ENCODE measurements at places on chromosomes 12 and 14.

DNA sequence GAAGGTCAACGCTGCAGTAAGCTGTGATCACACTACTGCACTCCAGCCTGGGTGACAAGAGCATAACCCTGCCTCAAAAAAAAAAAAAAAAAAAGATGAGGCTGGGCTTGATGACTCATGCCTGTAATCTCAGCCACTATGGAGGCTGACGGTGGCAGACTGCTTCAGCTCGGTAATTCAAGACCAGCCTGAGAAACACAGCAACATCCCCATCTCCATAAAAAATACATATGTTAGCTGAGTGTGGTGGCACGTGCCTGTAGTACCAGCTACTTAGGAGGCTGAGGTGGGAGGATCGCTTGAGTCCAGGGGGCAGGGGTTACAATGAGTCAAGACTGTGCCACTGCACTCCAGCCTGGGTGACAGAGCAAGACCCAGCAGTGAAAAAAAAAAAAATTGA lies 50.4 kb downstream of the GXYLT1 start:
- DNase-seq = no peak
- no peaks in the 10 kb centered on the region for H3K4me1 ChIP-seq
- H3K36me3 ChIP-seq = peaks cover 21% of the 10 kb centered on the region
- no peaks in the 10 kb centered on the region for H3K27me3 ChIP-seq

DNA sequence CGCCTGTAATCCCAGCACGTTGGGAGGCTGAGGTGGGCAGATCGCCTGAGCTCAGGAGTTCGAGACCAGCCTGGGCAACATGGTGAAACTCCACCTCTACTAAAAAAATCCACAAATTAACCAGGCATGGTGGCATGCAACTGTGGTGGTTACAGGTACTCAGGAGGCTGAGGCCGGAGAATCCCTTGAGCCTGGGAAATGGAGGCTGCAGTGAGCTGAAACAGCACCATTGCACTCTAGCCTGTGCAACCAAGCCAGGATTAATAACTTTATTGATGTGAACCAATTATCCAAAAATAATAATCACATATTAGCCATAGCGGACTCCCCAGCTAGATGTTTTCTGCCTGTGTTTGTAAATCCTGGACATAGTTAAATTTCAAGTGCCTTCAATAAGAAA lies 1.8 kb upstream of the NUDT4 start:
- H3K36me3 ChIP-seq = no peaks in the 10 kb centered on the region
- peaks cover 46% of the 10 kb centered on the region for H3K4me1 ChIP-seq
- peak overlapping the region; percentile 78 for H3K4me3 ChIP-seq
- no peak for DNase-seq
- no peaks in the 10 kb centered on the region for H3K27me3 ChIP-seq

- H3K27ac ChIP-seq = no peak overlapping the region
- H3K36me3 ChIP-seq = no peaks in the 10 kb centered on the region
- H3K4me1 ChIP-seq = no peaks in the 10 kb centered on the region
- H3K27me3 ChIP-seq = no peaks in the 10 kb centered on the region
Observed at GRCh38 chr12:18084080-18084479, 5.9 kb downstream of the RERGL start.

DNA sequence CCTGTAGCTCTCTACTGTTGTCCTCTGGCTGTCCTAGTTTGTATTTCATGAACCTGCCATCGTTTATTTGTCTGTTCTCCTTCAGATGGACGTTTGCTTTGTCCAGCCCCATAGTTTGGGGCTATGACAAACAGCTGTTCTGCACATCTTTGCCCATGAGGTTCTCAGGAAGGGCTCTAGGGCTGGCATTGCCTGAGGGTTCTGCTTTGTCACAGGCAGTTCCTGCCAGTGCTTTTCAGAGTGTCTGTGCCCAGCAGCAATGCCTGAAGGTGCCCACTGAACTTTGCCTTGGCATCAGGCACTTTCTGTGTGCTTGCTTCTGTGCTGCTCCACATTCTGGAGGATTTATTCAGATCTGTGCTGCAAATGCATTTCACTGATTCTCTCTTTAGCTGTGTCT lies 361.3 kb downstream of the TMEM121 start:
- H3K36me3 ChIP-seq = no peaks in the 10 kb centered on the region
- DNase-seq = no peak
- no peak overlapping the region for H3K4me3 ChIP-seq
- H3K27ac ChIP-seq = no peak overlapping the region

DNA sequence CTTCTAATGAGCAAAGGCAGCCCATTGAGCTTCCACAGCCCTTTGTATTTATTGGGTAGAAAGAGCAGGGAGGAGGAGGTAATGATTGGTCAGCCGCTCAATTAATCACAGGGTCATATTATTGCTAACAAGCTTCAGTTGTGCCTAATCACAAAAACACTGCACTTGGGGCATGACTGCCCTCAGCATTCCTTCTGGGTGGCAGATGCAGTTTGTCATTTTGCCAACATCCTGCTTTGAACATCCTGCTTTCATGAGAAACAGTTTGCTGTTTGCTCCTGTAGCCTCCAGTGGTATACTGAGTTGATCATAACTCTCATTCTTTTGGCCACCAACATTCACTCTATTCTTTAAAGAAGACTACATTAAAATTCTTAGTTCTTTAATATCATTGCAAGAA lies 462.9 kb upstream of the MIS18BP1 start:
- no peaks in the 10 kb centered on the region for H3K36me3 ChIP-seq
- no peak for DNase-seq
- H3K27ac ChIP-seq = no peak overlapping the region
- no peak overlapping the region for H3K4me3 ChIP-seq
